H4 (cell line): ENCODE measurements at places on chromosomes 5 and 9. TPM values are rescaled to one million over a fixed set of nuclear protein-coding genes. Genes with fewer than 3 reads are reported as not detected.

CER1 gene
- not detected in 2 replicates for total RNA-seq

DEPDC1B gene
- 31.9 and 41.6 TPM in 2 replicates for total RNA-seq

SLC6A19 gene
- not detected in 2 replicates for total RNA-seq

PAIP2 gene
- total RNA-seq, result 66.1 and 71.8 TPM in 2 replicates

IL5 gene
- total RNA-seq, result not detected in 2 replicates

PCDHA2 gene
- total RNA-seq, result 0.72 and 0.82 TPM in 2 replicates

MOB3B gene
- total RNA-seq, result 0.10 and 0.39 TPM in 2 replicates

TMEM161B gene
- 10.0 and 16.5 TPM in 2 replicates for total RNA-seq

SGTB gene
- 3.9 and 6.1 TPM in 2 replicates for total RNA-seq

AGXT2 gene
- not detected in 2 replicates for total RNA-seq

FGF10 gene
- not detected in 2 replicates for total RNA-seq

GRCh38 chr5:37841203-37841602 lies 1.4 kb upstream of the GDNF start:
- no peak for DNase-seq

GRCh38 chr9:134648701-134649530 lies 7.3 kb downstream of the COL5A1 start:
- peak; percentile 57 for DNase-seq

GRCh38 chr5:169788168-169788567 lies 151.1 kb downstream of the DOCK2 start:
- DNase-seq, result peak; percentile 35

GRCh38 chr5:103021314-103021713 lies 98.6 kb downstream of the GIN1 start:
- peak; percentile 23 for DNase-seq

DNA sequence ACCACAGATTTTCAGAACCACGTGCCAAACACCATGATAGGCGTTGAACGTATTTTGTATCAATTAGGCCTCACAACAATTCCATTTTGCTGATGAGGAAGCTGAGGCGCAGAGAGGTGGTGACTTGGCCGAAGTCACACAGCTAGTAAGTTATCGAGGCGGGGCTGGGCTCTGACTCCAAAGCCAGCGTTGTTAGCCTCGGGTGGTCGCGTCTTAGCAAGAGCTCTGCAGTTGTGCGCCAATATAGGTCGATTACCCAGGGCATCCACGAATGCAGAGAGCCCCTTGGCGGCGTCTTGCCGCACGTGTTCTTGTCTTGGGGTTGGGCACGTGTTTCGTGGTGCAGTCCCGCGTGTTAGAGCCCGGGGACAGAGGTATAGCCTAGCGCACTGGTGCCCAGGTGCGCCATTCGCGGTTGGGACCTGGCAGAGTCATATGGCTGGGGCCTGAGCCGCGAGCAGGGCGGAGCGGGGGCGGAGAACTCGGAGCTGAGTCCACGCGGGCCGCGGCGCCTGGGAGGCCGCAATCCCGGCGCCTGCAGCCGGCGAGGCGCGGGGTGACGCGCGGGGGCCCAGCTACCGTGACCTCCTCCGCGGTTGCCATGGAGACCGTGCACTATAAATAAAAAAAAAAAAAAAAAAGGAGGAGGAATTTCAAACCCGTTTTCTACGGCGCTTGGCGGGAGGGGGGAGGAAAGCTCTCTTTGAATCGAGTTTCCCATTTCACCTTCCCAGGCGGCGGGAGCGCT lies 62.3 kb downstream of the CXXC5 start:
- DNase-seq, result peak; percentile 40

- DNase-seq, result peak; percentile 48
Measured at GRCh38 chr9:76369583-76369982, 24.6 kb downstream of the RFK start.

- DNase-seq, result peak; percentile 52
Measured at GRCh38 chr5:142680605-142681259, 5.2 kb downstream of the FGF1 start.

DNA sequence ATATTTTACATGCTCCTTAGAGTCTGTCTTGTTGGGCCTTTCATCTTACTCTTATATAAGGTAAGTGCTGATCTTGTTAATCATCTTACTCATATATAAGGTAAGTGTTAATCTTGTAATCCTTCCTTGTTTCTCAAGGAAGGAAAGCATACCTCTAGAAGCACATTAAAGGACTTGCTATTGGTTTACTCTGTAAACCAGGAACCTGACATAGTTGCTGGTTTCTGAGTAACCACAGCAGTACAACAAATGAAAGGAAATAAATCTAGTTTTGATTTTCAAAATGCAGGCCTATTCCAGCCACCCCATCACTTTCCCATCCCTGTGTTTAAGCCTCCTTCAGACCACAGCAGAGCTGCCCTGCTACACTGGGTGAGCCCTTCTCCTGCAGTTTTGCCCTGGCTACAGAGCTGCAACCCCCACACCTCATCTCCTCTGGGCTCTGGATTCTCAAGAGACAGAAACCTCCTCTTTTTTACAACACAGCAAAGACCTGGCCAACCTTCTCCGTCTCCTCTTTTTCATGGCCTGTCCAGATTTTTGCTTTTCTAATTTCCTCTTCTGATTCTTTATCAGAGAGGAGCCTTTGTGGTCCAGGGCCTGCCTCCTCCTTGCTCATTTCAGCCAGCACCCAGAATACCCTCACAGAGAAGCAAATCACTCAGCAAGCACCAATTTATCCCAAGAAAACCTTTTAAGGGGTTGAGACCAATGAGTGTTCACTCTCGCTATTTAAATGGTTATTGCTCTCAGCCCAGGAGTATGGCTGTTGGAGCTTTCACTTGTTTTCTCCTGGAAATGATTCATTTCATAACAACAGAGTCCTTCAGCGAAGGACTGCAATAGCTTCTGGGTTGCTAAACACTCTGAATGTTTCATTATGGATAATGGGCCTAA lies 103.2 kb downstream of the FSTL4 start:
- no peak for DNase-seq

DNA sequence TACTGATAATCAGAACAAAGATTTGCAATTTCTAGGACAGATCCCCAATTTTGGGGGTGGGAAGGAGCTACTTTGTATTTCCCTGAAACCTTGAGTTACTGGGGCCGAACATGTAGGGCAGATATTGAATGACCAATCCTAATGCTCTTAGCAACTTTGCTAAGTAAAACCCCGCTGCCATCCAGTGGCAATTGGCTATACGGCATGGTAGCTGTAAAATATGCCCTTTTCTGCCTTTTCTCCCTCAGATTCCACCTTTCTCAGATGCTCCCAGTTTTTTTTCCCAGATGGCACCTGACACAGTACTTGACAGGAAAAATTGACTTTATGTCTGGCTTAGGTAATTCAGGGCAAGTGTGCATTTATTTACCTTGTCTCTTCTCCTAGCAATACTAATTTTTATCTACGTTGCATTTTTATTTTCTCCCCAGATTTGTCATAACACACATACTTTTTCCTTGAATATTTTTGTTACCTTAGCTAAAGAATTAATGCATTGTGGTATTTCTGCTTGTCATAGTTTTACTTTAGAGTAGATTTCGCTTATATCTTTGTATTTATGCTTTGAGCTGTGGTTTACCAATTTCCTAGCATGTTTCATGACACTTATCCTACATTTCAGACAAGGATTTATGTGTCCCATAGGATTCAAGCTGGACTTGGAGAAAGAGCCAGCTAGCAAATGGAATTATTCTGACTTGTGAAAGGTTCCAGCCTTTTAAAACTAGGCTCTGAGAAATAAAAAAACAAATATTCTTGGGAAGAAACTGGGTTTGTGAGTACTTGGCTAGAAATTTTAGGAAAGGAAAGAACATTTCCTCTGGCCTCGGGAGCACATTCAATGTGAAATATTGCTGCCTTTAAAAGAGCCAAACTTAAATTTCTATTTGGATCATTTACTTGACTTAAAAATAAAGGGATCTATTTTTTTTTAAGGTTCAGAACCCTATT lies 37.4 kb downstream of the PIK3R1 start:
- DNase-seq, result peak; percentile 69

DNA sequence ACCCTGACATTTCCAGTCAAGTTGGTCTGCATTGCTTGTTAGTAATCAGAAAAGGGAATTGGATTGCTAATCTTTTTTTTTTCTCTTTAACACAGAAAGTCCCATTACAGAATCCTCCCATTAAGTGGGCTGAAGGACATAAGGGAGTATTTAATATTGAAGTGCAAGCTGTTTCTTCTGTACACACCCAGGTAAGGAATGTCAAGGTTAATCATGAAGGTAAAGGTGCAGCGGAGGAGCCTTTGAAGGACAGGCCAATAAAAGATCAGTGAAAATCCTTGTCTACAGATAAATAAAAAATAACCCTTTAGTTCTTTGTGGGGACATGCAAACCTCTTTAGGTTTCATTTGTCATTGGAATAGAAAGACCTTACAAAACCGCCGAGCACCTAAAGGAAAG lies 161.4 kb downstream of the DOCK8 start:
- no peak for DNase-seq

- DNase-seq, result no peak
Measured at GRCh38 chr5:405421-405820, 37.6 kb upstream of the EXOC3 start.

GRCh38 chr9:11158063-11158462 lies 545.3 kb upstream of the PTPRD start:
- DNase-seq, result no peak

- no peak for DNase-seq
Measured at GRCh38 chr5:33457126-33457525, 16.4 kb downstream of the TARS1 start.

DNA sequence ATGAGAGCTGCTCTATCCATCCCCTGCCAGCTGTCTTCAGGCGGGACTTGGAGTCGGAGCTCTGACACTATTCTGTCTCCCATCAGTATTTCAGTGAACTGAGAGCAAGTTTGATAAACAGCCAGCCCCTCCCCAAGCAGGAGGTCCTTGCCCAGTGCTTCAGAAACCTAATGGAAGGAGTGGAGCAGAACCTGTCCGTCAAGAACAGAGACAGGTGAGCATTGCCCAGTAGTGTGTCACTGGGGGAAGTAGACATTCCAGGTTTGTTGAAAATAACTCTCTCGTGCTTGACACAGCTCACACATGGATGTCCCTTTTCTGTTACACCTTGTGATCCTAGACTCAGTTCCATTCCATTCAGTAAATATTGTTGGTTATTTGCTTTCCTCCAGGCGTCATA lies 13.2 kb upstream of the TLX3 start:
- no peak for DNase-seq

GRCh38 chr5:55021410-55021809 lies 2.6 kb upstream of the GZMK start:
- no peak for DNase-seq

DNA sequence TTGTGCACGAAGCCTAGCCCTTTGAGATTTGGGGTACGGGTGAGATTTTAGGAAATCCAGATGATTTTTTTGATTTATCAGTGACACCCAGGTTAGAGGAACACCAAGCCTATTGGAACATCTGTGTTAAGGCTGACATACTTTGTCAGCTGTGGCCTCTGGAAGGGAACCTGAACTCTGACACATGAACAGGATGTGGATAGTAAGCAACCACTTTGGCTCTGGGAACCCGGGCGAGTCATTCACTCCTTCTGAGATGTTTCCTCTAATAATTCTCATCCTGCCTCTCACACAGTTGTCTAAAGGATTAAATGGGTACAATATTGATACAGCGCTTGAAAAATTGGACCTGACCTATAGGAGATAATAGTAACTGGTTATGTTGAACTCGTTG lies 67.8 kb downstream of the FGF1 start:
- peak; percentile 33 for DNase-seq

- no peak for DNase-seq
Measured at GRCh38 chr5:172626031-172626581, 15.0 kb upstream of the NEURL1B start.

DNA sequence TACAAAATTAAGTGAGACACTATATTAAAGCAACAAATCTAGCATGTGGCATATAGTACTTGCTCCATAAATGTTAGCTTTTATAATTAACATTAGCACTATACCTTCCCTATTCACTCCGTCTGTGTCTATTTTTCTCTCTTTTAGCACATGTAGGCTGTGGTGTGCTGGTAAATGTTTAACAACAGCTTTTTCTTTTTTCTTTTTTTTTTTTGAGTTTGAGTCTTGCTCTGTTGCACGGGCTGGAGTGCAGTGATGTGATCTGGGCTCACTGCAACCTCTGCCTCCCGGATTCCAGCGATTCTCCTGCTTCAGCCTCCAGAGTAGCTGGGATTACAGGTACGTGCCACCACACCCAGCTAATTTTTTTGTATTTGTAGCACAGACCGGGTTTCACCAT lies 62.1 kb downstream of the SPRY4 start:
- DNase-seq, result no peak

DNA sequence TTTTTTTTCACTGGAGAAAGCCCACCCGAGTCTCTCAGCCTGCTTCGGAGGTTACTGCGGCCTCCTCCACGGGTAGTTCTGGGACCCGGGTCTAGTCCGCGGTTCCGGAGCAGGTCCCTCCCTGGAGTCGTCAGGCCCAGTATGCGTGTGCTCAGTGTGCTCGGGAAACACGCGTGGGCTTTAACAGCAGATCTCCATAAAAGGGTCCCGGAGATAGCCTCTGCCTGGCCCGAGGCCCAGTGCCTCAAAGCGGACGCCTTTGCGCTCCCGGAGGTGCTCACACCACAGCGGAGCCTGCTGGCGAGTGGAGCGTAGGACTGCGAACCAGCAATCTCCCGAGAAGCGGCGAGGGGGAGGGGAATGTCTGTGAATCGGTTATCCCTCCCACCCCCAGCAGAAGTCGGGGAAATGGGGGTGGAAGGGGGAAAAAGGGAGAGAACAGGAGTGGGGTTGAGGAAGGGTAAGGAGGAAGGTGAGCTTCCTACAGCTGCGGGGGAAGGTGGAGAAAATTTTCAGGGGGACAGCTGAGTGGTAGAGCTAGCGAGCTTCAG lies 28.7 kb downstream of the CDKN2A start:
- DNase-seq, result no peak

DNA sequence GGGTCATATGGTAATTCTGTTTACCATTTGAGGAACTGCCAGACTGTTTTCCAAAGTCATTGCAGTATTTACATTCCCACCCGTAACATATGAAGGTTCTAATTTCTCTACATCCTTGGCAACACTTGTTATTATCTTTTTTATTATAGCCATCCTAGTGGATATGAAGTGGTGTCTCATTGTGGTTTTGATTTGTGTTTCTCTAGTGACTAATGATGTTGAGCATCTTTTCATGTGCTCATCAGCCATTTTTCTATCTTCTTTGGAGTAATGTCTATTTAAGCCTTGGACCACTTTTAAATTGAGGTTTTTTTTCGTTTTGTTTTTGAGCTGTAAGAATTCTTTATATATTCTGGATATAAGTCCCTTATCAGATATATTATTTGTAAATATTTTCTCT lies 132.8 kb upstream of the RUSC2 start:
- no peak for DNase-seq
